ENCODE measurements at places on chromosomes 11 and 22.

GRCh38 chr22:37331034-37331428 is 48.7 kb downstream of the CYTH4 start:
- DNase-seq: no peak

- no peak for DNase-seq
These were observed 687 bp upstream of the ARSA start for GRCh38 chr22:50628543-50629134.

- no peak for DNase-seq
These were observed 131.7 kb downstream of the DDX10 start for GRCh38 chr11:108796551-108796950.

GRCh38 chr11:58067685-58068084 is 36.9 kb downstream of the OR6Q1 start:
- DNase-seq: no peak

DNA sequence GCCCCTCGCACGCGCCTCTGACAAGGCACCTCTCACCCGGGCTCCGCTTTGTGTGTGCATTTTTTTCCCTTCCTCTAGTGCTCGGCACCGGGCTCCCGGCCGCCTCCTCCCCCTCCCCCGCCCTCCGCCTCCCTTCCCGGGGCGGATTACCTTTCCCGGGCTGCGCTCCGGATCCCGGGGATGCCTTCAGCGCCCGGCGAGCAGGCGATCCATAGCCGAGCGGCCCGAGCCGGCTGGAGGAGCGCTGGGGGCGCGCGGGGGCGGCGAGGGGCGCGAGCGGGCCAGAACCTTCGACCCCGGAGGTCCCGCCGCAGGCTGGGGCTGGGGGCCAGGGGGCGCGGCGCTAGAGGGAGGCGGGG is 282 bp downstream of the MPPED2 start:
- peak; percentile 72 for DNase-seq

GRCh38 chr22:26672060-26672471 is 14.7 kb downstream of the MIAT start:
- DNase-seq: no peak

GRCh38 chr22:46293577-46294260 is 3.0 kb upstream of the GTSE1 start:
- no peak for DNase-seq

- DNase-seq: peak; percentile 62
These were observed 20.8 kb upstream of the DLAT start for GRCh38 chr11:112004389-112004788.

- no peak for DNase-seq
These were observed 21.2 kb upstream of the OR10A5 start for GRCh38 chr11:6824136-6824823.

DNA sequence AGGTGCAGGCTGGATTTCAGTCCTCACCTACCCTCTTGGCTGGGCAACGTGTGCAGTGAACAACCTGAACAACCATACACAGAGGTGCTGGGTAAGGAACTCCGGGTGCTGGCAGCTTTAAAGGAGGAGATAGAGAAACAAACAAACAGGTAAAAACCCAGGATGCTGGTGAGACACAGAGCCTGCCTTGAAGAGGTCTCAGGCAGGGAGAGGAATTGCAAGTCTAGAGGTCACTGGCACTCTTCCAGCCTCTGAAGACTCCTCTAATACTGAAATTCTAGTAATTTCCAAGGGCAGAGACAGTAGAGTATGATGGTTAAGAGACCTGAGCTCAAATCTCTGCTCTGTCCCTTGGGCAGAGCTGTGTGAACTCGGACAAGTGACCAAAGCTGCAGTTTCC is 192.5 kb downstream of the CEP164 start:
- DNase-seq: no peak

DNA sequence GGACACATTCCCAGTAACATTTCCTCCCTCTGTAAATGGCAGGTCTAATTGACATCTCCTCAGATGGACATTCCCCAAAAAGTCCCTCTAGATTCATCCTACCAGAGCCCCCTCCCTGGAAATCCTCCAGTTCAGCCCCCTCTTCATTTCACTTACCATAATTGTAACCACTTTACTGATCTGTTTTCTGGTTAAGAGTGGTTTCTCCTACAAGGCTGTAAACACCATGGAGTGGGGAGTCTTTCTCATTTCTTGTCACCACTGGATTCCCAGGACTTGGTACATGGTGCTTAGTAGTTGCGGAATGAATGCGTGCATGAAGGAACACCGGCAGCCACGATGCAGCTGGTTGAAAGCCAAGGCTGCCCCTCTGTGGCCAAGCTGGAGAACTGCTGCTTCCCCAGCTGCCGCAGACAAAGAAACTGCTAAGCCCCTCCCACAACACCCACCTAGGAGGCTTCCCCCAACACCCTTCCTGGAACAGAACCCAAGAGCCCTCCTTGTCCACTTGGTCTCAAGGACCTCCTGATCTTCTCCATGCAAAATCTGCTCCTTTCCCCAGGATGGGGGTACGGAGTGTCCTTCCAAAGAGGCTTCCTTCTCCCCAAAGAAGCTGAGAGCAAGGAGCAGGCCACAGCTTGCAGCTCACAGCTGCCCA is 18.6 kb upstream of the SCARF2 start:
- peak; percentile 90 for DNase-seq

DNA sequence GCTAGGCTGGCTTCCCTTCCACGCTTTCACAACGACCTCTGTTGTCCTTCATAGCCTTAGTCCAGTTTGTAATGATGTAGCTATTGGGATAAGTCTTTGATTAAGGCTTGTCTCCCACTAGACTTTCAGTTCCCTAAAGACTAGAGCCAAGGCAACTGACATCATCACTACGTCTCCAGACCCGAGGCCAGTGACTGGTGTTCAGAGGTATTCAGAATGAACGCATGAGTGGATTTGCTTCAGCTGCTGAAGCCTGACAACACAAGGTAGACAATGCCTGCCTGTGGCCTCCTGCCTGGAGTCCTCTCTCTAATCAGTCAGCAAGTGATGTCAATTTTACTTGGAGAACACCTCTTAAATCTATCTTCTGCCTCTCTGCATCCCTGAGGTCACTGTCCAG is 13.6 kb downstream of the EFCAB6 start:
- DNase-seq: no peak
